ENCODE measurements at places on chromosomes 6 and 20.

DNA sequence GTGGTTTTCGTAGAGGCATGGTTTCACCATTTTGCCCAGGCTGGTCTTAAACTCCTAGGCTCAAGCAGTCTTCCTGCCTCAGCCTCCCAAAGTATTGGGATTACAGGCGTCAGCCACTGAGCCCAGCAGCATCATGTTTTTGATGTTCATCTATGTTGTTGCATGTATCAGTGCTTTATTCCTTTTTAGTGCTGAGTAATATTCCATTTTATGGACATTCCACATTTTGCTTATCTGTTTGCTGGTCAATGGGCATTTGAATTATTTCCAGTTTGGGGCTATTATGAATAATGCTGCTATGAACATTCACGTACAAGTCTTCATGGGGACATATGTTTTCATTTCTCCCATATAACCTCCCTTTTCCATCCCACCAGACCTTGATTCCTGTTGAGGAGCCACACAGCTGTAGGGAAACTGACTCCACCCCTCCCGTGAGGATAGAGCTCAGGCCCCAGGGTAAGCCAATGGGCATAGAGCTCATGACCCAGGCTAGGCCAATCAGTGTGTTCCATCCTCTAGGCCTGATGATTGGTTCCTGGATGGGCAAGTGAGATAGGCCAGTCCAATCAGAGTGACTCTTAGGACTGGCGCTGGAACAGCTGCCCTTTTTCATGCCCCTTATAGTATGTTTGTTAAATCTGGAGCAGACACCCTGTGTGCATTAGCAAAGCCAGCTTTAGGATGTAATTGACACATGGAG, 49.5 kb downstream of the DLGAP4 start:
- no peak for DNase-seq

DNA sequence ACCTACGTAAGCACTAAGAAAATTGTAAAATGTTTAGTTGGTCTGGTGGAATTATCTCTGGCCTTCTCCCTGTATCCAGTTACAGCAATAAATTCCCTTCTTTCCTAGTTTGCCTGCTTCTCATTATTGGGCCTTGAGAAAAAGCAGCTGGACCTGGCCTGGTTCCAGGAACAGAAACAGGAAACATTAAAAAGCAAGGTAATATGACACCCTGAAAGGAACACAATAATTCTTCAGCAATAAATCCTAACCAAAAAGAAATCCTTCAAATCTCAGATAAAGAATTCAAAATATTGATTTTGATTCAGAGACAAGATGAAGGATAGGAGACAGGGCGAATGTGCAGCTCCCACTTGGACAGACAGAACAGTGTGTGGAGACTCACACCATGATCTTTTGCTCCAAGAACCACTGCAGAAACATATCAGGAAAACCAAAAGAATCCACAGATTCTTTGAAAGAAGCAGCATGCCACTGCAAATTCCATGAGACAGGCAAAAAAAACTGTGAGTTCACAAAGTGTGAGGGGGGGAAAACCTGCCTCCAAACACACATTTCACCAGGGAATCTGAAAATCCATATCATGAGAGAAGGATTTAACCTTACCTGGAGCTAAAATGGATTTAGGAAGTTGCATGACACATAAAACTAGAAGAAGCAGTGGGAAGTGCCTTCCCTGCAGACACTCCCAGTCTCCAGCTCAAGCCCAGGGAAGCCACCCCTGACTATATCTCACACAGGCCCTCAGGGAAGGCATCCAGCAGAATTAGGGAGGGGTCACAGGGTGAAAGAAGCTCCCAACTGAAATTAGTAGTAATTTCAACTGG, 28.9 kb downstream of the TREM1 start:
- no peak for DNase-seq

DNA sequence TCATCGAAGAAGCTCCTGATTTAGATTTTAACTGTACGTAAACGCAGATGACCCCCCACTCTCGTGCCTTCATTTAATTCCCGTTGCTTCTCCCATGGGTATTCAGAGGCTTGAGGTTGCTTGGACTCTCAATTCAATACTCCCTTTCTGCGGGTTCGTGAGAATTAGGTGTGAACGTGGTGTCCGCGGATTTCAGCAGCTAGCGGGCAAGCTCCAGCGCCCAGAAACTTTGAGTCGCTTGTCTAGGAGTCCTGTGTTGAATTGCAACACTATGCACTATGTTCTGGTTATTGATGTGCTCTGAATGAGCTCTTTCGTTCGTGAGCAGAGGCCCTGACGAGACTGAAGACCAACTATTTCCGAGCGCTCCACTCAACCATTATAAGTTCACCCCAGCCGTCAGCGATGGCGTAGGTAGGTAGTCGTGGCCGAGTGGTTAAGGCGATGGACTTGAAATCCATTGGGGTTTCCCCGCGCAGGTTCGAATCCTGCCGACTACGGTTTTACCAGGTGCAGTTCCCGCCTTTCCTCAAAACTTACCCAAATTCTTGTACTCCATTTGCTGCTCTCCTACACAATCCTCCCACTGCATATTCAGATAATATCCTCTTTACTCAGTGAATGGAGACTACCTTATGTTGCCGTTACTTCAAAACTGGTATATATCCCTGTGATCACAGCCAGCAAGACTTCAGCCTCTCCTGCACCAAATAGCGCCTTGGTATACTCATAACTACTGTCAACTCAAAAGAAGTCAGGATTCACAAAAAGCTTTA, 72.6 kb upstream of the ZNF184 start:
- no peak for DNase-seq

- DNase-seq = no peak
These were observed 241.1 kb downstream of the FOXC1 start for GRCh38 chr6:1850840-1851157.

- no peak for DNase-seq
These were observed 18.2 kb downstream of the KIF25 start for GRCh38 chr6:168015482-168016175.

- DNase-seq = no peak
These were observed 381.0 kb upstream of the ARID1B start for GRCh38 chr6:156396068-156396771.

DNA sequence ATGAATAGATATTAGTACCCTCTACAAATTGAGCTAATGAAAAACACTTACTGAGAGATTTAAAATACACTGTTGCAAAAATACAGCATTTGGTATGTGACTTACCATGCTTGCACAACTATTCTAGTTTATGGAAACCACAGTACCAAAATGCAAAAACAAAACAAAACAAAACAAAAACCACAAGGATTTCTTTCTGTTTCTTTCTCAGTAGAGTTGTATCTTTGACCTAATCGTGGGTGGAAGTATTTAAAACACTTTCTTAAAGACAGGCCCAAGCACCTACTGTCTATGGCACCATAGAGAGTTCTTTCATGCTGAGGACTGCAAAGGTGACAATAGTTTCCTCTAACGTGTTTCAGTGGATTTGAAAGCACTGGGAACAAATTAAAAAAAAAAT, 95.3 kb upstream of the C6orf118 start:
- DNase-seq = no peak

DNA sequence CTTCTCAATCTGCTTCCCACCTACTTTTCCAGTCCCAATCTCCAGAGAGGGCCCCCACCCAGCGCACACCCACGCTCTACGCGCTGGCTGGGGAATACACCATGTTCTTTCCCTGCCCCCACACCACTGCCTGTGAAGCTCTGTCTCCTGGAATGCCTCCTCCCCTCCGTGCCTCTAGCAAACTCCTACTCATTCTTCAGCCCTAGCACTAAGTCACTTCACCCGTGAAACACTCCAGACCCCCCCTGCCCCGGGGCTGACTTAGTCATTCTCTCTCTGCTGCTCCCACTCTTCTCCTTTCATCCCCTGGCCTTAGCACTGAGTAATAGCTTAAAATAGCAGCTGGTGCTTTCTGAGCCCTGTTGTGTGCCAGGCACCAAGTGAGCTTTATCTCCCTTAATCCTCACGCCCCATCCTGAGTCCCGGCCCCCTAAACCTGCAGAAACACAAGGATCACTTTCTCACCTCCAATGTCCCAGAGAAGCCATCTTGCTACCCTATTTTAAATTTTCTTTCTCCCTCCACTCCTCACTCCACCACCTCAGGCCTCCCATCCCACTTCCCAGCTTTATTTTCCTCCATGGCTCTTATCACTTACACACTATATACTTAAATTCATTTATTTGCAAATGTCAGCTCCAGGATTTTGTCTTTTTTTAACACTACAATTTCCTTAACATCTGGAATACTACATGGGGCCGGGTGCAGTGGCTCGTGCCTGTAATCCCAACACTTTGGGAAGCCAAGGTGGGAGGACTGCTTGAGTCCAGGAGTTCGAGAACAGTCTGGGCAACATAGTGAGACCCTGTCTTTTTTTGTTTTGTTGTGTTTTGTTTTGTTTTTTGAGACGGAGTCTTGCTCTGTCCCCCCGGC, 6.3 kb upstream of the PARD6B start:
- DNase-seq = no peak

- no peak for DNase-seq
These were observed 119.4 kb downstream of the RFPL4B start for GRCh38 chr6:112466373-112467151.

DNA sequence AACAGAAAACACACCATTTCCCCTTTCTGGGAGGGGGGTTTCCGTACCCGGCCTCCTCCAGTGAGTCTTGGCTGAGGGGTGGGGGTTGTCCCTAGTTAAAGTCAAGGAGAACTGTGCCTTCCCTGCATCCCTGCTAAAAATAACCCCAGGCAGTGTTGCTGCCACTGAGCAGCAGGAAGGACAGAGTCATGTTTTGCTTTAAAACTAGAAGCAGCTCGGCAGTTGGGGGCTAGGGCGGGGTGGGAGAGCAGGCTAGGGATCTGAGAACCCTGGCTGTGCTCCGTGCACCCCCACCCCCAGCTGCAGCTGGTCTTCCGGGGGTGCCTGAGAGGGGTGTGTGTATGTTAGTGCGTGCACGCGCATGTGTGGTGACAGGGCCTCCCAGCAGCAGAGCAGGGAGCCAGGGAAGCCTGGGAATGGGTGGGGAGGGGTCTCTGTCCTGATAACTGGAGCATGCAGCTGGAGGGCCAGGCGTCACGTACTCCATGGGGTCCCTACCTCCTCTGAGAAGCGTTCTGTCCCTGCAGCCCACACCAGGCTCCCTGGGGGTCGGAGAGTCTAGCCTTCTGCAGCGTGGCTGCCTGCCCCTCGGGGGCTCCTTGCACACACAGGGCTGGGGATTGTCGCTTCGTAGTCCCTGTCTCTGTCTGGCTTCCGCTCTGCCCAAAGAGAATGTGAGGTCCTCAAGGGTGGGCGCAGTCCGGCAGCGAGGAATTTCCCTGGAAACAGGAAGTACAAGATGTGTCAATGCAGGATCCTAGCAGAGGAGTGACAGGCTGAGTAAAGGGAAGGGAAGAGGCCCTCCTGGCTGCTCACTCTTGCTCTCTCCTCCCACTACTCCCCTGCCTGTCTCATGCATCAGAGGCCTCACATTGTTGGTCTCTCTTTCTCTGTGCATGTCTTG, 16.8 kb upstream of the ARMC12 start:
- no peak for DNase-seq

DNA sequence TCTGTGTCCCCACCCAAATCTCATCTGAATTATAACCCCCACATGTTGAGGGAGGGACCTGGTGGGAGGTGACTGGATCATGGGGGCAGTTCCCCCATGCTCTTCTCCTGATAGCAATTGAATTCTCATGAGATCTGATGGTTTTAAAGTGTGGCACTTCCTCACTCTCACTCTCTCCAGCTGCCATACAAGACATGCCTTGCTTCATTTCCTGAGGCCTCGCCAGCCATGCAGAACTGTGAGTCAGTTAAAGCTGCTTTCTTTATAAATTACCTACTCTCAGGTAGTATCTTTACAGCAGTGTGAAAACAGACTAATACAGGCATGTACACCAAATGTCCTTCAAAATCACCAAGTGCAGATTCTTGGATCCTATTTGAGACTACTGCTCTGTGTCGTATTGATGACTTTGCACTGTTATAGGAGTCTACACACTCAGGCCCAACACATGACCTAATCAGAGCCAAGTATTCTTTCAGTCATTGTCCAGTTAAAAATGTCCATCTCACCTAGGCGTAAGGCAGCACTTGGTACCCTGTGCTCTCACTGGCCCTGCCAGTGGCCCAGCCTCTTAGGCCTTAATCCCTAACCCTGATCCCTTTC, 52.8 kb upstream of the UST start:
- DNase-seq = no peak

GRCh38 chr20:51691703-51692102, 76.5 kb downstream of the ATP9A start:
- no peak for DNase-seq

GRCh38 chr6:151436300-151436699, 15.6 kb downstream of the RMND1 start:
- DNase-seq = no peak

DNA sequence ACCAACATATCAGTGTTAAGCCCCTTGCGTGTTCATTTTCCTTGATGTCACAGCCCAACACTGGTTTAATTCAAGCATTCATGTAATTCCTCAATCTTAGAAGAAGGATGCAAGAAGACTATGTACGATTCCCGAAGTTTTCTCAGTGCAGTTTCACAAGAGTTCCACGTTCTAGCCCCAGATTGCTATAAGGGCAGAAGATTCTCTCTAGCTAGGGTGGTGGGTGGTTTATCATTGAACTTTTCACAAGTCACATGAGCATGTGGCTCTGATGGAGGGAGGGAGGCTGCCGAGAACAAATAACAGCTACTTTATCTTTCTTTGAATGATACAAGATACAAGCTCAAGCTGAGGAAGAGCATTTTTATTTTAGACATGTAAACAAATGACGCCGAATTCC, 71.9 kb upstream of the NHSL1 start:
- no peak for DNase-seq

DNA sequence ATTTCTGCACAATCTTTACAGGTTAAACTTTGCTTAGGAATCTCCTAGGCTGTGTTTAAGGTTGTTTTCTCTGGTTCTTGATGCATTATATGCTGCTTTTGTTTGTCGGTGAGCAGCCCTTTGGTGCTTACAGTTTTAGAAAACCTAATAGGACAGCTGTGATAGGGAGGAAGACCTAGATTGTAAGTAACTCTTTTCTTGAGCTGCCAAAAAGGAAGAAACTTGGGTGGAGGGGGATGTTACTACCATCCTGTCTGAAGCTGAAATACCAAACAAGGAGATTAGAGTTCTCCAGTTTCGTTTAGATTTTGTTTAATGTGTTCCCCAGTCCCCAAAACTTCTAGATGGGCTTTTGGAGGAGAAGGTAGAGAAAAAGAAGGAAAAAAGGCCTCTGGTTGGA, 72.0 kb downstream of the ANKS1A start:
- no peak for DNase-seq

- DNase-seq = no peak
These were observed 155.6 kb downstream of the OGFRL1 start for GRCh38 chr6:71444222-71444621.
